ENCODE measurements at places on chromosomes 1 and 21.

- DNase-seq: peak; percentile 27
These were observed 69.9 kb upstream of the LPGAT1 start for GRCh38 chr1:211900441-211900840.

- DNase-seq: no peak
These were observed 15.1 kb downstream of the IFNAR1 start for GRCh38 chr21:33339918-33340317.

- DNase-seq: peak; percentile 17
These were observed 32.4 kb upstream of the SCCPDH start for GRCh38 chr1:246691622-246692495.

DNA sequence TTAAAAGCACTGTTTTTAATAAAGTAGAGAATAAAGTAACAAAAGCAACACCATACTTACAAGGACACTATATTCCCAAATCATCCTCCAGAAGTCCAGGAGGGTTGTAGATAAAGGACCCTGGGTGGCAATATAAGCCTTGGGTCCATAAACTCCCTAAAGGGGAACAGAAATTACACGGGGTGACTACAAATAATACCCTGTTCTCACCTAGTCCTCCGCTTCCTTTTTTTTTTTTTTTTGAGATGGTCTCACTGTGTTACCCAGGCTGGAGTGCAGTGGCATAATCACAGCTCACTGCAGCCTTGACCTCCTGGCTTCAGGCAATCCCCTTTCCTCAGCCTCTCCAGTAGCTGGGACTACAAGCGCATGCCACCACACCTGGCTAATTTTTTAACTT is 13.1 kb downstream of the PTPN22 start:
- DNase-seq: no peak

- DNase-seq: no peak
These were observed 192.8 kb downstream of the FCRL5 start for GRCh38 chr1:157359314-157360022.

GRCh38 chr21:39882839-39883195 is 15.6 kb downstream of the PCP4 start:
- DNase-seq: no peak

- no peak for DNase-seq
These were observed 29.1 kb downstream of the DDR2 start for GRCh38 chr1:162661336-162661735.

GRCh38 chr1:183844806-183845205 is 39.9 kb downstream of the RGL1 start:
- no peak for DNase-seq

GRCh38 chr1:99363531-99363930 is 99.2 kb downstream of the PLPPR4 start:
- no peak for DNase-seq

GRCh38 chr1:32426489-32427255 is 32.4 kb upstream of the BSDC1 start:
- DNase-seq: peak; percentile 48

- no peak for DNase-seq
These were observed 148.0 kb upstream of the ZRANB2 start for GRCh38 chr1:71228742-71229365.

GRCh38 chr1:2001773-2002411 is 1.7 kb downstream of the CFAP74 start:
- DNase-seq: no peak

DNA sequence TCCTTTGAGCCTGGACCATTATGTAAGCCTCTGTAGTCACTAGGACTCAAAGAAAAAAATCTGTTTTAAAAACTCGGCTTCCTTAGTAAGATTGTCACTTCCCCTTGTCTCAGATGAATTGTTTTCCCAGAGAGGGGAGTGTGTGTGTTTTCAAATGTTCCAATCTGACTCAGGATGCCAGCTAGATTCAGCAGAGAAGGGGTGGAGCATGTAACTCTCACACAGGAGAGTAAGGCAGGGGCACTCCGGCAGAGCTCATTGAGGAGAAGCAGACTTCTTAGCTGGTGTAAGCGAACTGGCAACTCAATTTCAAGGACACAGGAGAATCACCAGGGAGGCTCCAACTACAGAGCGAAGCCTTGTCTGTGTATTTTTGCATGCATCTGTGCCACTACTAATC is 623.2 kb downstream of the LMO4 start:
- DNase-seq: peak; percentile 52

GRCh38 chr1:94237291-94238226 is at the start of gene ARHGAP29:
Gene ARHGAP29, minus strand, starts transcription at chr1:94237584. Its CDS starts 5,973 bp downstream, at chr1:94231611.
- DNase-seq: peak; percentile 94

DNA sequence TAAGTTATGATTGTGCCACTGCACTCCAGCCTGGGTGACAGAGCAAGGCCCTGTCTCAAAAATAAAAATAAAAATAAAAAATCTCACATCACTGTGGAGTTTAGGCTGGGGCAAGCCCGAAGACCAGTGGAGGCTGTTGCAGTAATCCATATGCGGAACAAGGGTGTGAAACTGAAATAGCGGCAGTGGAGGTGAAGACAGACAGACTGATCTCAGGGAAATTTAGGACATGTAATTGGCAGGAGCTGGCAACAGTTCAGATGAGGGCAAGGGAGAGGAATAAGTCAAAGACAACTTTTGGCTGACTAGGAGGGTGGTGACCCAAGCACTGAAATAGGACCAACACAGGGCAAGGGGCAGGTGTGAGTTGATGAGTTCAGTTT is 8.4 kb downstream of the ARMH1 start:
- DNase-seq: no peak

DNA sequence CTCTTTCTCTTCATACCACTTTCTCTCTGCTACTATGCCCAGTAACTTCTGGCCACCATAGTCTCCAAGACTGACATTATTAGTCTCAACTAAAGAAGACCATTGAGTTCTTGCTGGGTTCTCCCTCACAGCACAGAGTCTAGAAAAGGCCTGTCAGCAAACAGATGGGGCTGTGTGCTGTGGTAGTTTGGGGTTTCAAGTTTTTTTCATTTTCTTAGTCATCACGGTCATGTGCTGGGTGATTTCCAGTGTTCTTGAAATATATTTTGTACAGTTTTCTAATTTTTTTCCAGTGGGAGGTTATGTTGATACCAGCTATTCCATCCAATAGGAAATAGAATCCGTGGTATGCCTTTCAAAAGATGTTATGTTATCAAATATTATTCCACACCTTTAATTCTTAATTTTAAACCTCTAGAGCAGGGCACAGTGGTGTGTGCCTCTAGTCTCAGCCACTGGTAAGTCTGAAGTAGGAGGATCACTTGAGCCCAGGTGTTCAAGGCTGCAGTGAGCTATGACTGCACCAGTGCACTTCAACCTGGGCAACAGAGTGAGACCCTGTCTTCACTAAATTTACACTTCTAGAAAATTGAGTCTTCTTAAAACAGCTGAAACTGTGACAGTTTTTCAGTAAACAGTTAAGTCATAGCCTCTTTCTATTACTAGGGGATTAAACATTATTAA is 8.3 kb downstream of the CFHR2 start:
- DNase-seq: no peak

DNA sequence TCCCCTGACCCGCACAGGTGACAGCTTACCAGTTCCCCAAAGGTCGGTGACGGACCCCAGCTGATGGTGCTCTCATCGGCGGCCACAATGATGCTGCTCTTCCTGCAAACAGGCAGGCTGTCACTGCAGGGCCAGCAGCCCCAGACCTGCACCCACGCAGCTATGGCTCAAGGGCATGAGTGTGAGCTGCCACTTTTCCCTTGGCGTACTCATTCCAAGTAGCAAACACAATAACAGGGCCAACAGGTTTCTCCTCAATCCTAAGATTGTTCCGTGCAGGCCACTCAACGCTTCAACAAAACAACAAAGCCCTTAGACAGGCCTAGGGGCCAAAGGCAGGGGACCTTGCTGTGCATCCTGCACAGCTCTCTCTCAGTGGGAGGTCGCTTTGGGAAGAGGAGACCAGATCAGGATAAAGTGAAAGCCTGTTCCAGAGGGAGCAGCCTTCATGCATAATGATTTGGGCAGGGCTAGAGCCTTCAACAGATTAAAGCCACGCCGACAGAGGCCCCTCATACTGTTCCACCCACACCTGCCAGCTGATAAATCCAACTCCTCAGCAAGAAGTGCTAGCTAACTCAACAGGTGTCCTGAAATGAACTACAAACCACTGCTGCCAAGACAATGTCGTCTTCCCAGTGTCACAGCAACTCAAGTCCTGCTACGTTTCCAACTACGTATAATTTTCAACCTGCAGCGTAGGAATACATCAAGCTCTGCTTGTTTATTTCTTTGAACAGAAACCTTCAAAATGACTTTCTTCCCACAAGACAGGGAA is 27.2 kb downstream of the RCC2 start:
- no peak for DNase-seq

DNA sequence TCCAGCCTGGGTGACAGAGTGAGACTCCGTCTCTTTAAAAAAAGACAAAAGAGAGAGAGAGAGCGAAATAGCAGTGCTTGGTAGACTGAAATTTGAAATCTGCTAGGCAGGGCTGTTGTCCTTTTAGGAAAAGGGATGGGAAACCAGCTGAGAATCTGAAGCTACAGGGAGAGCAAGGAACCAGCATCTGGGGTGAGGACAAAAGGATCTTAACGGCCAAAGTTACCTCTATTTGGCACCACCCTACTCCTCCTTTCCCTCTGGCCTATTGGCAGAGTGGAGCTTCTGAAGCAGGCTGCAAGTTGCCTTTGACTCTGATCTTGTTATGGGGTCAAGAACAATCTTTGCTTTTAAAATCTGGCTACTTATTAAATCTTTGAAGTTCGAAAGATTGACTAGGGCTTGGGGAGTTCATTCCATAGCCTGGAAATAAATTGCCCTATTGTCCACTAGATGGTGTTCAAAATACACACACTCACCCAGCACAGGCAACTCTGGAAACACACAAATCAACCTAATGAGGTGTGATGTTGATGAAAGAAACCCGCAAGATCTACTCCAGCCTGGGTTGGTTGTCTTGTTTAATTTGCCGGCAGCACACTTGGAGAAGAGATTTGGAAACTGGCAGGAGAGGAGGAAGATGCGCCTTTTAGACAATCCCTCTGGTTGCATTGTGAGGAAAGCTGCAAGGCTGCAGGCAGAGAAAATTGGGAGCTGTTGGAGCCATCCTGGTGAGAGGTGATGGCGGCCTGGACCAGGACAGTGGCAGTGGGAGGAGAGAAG is 16.5 kb upstream of the PARP1 start:
- DNase-seq: peak; percentile 75

DNA sequence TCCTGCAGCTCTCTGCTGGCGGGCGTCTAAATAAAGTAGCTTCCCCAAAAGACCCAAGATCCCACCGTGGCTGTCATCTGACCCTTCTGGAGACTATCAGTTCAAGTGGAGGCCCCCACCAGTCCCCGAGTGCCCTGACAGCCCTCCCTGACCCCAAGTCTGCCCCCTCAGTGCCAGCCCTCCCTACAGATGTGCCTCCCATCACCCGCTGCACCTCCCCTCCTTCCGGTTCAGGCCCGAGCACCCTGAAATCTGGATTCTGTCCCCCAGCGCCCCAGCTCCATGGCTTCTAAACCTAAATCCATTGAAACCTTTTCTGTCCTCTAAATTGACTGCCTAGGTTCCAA is 595 bp downstream of the IL10RB start:
- no peak for DNase-seq

GRCh38 chr1:150558761-150559655 is 9.8 kb downstream of the ADAMTSL4 start:
- DNase-seq: peak; percentile 14

DNA sequence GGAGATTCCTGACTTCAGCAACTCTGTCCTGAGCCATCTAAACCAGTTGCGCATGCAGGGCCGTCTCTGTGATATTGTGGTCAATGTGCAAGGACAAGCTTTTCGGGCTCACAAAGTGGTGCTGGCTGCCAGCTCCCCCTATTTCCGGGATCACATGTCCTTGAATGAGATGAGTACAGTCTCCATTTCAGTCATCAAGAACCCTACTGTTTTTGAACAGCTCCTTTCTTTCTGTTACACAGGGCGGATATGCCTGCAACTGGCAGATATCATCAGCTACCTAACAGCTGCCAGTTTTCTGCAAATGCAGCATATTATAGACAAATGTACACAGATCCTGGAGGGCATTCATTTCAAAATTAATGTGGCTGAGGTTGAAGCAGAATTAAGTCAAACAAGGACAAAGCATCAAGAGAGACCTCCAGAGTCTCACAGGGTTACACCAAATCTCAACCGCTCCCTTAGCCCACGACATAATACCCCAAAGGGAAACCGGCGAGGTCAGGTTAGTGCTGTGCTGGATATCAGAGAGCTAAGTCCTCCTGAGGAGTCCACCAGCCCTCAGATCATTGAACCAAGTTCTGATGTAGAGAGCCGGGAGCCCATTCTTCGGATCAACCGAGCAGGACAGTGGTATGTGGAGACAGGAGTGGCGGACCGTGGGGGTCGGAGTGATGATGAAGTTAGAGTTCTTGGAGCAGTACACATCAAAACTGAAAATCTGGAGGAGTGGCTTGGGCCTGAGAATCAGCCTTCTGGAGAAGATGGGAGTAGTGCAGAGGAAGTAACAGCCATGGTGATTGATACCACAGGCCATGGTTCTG is 2.3 kb downstream of the ZBTB37 start:
- DNase-seq: no peak

DNA sequence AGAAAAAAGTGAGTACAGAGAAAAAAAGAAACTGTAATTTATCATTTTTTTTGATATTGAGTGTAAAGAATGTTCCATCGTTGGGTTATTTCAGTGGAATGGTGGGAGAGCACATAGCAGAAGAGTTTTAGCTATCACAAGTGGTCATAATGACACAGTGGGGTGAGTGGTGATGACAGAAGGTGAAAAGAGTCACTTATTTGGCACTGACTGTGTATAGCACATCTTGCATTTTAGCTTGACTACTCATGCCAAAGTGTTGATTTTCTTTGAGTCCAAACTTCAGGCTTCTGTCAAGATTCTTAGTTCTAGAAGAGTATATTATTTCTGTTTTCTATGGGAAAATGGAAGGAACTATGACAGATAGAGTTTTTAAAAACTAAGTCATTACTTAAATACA is 261.2 kb downstream of the GRIK1 start:
- no peak for DNase-seq

DNA sequence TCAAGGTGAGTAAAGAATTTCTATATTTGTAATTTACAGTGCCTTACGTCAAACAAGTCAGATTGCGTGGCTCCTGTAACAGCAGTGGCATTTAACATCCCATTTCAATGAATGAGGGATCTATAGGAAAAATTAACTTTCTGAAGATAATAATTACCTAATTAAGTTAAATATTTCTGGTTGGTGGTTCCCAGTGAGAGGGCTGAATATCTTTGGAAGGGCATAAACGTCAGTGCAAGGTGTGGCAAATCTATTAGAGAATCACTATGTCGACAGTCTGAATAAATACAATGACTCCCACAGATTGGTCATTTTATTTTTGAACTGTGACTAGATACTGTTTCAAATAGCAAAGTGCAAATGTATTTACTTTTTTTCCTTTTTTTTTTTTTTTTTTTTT is 80.0 kb downstream of the S1PR1 start:
- DNase-seq: no peak

- DNase-seq: no peak
These were observed 76.4 kb upstream of the DSCAM start for GRCh38 chr21:40923407-40923806.

DNA sequence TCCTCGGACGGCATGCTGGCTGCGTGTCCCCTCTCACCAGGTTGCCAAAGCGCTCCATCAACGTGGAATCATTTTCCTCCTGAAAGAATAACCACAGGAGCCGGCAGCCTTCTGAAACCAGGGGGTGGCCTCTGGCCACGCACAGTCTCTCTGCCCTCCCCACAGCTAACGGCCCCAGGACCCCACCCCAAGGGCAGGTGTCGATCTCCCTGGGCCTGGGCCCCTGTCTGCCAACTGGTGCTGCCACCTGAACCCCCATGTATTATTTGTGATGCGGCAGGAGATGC is 46.1 kb downstream of the KCNAB2 start:
- no peak for DNase-seq

GRCh38 chr1:14682941-14683621 is 84.6 kb downstream of the KAZN start:
- no peak for DNase-seq

- DNase-seq: no peak
These were observed 8.5 kb upstream of the FYB2 start for GRCh38 chr1:56827711-56828110.
